Stimulated activated CD8-positive, alpha-beta memory T cell treated with anti-CD3 and anti-CD28 coated beads, Interleukin-4, amount 100 ng/mL, for 1 hour (primary cell): ENCODE measurements at places on chromosomes 4 and X.

GRCh38 chrX:106917830-106918500 is 2.2 kb upstream of the CLDN2 start:
- DNase-seq: no peak

DNA sequence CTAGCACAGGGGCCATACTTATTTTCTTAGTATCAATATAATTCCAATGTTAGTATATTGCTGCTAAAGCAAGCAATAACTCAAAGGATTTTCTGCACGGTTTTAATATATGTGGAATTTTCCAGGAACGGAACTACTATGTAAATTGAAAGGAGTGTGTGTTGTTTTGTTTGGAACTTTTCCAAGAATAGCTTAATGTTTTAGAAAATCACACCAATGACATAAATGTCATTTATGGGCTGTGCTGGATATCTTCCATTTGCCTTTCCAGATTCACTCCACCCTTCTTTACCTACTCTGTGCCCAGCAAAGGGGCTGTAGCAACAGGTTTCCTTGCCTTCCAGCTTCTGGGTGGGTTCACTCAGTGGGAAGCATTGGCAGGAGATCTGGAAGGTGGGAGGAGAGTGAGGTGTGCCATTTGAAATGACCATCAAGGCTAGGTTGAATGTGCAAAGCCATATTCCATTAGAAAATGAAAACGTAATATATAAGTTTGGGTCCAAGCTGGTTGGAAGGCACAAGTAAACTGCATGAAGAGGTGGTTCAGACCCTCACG is 25.2 kb upstream of the ZFX start:
- no peak for DNase-seq

DNA sequence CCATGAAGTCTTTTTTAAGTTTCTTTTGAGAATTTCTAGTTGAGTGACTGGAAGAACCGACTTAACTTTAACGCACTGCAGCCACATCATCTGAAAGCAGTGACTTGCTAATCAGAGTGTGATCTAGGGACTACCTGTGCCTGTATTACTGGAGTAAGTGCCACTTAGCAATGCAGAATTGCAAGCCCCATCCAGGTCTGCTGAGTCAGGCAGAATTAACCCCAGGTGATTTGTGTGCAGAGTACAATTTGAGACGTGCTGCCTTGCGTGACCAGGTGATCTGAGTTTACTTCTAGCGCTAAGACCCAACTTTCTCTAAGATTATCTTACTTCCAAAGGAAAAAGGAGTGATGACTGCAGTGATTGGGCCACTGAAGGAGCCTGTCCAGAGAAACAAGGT is 85.3 kb downstream of the CLCN4 start:
- no peak for DNase-seq

- no peak for DNase-seq
Measured at GRCh38 chr4:140112576-140112975, 41.4 kb downstream of the MAML3 start.

GRCh38 chrX:261167-261918 is 19.8 kb upstream of the PLCXD1 start:
- DNase-seq: no peak

GRCh38 chrX:146264763-146265375 is 447.2 kb downstream of the SLITRK2 start:
- no peak for DNase-seq

- DNase-seq: no peak
Measured at GRCh38 chrX:153392642-153393321, 8.4 kb downstream of the PNMA6E start.

GRCh38 chr4:110480746-110481271 is 4.9 kb downstream of the ENPEP start:
- no peak for DNase-seq

DNA sequence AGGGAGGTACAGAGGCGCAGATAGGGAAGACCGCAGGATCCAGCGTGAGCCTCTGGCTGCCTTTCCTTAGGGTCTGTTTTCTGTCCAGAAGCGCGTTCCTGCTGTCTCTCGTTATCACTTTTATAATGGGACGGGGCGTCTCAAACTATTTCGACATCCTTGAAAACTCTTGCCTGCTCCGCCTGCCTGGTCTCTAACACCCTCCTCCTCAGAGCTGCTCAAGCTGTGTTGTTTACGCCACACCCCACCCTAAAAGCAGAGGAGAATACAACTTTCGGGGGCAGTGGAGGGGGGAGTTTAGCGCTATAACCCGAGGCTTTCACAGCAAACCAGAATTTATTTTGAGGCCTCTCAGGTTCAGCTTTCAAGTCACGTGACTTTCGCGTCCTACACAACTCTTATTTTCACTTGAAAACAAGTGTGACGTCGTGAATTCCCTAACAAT is 646 bp upstream of the FAM3A start:
- no peak for DNase-seq

GRCh38 chrX:96722781-96723180 is 38.1 kb downstream of the DIAPH2 start:
- no peak for DNase-seq

- DNase-seq: no peak
Measured at GRCh38 chr4:105543881-105544280, 8.5 kb upstream of the ARHGEF38 start.

GRCh38 chr4:23060776-23061175 is 368.0 kb downstream of the GBA3 start:
- DNase-seq: no peak

- DNase-seq: no peak
Measured at GRCh38 chrX:123481913-123482851, 250.7 kb downstream of the THOC2 start.

GRCh38 chr4:56244681-56245080 is 142.6 kb downstream of the AASDH start:
- DNase-seq: no peak

DNA sequence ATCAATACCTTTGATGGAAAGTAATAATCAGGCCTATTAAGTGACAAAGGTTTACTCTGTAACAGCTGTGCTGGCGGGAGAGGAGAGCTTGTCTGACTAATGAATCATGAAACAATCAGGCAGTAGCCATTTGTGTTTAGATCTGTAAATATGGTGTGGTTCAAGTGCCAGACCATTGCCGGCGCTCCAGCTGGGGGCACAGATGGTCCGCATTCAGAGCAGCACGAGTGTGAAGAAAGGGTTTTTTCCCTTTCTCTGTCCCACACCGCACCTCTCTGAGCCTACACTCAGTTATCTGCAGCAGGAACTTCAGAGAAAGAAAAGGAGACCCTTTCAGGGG is 111.3 kb upstream of the PAQR3 start:
- DNase-seq: no peak

- no peak for DNase-seq
Measured at GRCh38 chrX:54992911-54993622, 921 bp downstream of the PFKFB1 start.

DNA sequence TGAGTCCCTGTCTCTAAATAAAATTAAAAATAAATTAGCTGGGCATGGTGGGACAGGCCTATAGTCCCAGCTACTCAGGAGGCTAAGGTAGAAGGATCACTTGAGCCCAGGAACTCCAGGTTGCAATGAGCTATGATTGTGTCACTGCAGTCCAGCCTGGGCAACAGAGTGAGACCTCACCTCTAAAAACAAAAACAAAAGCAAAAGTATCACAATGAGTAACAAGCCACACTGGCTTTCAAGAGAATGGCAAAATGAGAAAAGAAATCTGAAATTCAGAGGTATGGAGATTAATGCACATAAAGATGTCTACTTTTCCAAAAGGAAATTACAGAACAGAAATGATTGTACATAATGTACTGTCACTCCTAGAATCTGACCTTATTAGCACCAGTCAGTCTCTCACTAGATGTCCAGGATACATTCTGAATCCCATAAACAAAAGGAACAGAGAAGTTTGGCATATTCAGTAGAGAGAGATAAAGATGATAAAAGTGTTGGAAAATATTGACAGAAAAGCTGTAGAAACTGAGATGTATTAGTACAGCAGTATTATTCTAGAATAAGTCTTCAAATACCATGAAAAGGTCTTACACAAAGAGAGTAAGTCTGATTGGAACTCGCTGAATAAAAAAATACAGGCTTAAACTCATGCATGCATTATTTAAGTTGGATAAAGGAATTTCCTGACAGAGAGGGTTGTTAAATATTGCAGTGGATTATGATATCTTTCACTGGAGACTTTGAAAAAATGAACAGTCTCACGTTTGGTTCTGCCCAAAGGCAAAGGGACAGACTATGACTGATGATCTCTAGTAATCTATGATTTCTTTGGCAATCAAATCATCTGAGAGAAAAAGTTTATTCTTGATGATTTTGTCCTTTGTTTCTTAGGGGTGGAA is 102.5 kb downstream of the SH3RF1 start:
- DNase-seq: no peak

- DNase-seq: no peak
Measured at GRCh38 chr4:81806485-81806884, 334.8 kb upstream of the RASGEF1B start.

GRCh38 chr4:78020677-78021076 is 36.4 kb upstream of the FRAS1 start:
- no peak for DNase-seq

GRCh38 chr4:21195682-21196081 is 495.4 kb downstream of the PACRGL start:
- no peak for DNase-seq

DNA sequence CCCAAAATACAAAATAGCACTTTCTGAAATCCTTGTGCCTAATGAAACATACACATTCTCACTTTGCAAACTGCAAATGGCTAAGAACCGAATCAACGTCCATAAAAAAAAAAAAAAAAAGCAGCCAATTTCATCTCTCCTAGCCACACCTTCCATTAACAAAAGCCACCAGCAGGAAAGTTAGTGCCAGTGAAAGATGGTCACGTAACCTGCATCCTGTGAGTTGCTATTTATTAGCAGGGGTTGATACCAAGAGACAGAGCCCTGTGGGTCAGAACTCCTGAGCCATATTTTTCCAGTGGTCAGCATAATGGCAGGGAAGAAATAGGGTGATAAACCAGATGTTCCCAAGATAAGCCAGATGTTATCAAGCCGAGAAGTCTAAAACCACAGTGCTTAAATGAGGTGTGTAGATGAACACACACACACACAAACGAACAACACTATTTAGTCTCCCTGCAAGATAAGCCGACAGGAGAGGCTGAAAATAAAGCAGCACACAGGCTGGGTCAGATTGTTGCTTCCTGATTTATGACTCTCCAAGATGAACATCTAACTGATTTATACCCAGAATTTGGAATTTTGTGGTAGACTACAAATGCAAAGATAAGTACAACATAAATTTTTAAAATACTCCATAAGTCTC is 11.5 kb downstream of the PPARGC1A start:
- DNase-seq: no peak
